RWPE2 (cell line): ENCODE measurements at places on chromosomes 1 and 21.

DNA sequence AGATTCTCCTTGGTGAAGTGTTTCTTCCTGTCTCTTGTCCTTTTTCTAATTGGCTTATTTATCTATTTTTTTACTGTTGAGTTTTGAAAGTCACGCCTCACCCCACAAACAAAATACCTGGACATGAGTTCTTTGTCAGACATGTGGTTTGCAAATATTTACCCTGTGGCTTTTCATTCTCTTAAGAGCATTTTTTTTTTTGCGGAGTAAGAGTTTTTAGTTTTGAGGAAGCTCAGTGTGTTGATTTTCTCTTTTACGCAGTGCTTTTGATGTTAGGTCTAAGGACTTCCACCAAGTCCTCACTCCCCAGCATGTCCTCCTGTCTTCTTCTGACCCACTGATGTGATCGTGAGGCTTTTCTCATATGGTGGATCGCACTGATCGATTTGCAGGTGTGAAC, 7.6 kb downstream of the DFFB start:
- DNase-seq: no peak
- no peak overlapping the region for H3K27ac ChIP-seq
- no peaks in the 10 kb centered on the region for H3K36me3 ChIP-seq
- no peaks in the 10 kb centered on the region for H3K27me3 ChIP-seq
- no peaks in the 10 kb centered on the region for H3K4me1 ChIP-seq

- no peaks in the 10 kb centered on the region for H3K36me3 ChIP-seq
- H3K27me3 ChIP-seq: no peaks in the 10 kb centered on the region
- no peak for DNase-seq
- peaks cover 11% of the 10 kb centered on the region for H3K4me1 ChIP-seq
- H3K27ac ChIP-seq: no peak overlapping the region
- H3K4me3 ChIP-seq: no peak overlapping the region
Measured at GRCh38 chr1:212594640-212595039, 13.9 kb upstream of the ATF3 start.

GRCh38 chr1:222627232-222627631, 9.3 kb downstream of the MIA3 start:
- no peak overlapping the region for H3K27ac ChIP-seq
- no peaks in the 10 kb centered on the region for H3K27me3 ChIP-seq
- DNase-seq: no peak

DNA sequence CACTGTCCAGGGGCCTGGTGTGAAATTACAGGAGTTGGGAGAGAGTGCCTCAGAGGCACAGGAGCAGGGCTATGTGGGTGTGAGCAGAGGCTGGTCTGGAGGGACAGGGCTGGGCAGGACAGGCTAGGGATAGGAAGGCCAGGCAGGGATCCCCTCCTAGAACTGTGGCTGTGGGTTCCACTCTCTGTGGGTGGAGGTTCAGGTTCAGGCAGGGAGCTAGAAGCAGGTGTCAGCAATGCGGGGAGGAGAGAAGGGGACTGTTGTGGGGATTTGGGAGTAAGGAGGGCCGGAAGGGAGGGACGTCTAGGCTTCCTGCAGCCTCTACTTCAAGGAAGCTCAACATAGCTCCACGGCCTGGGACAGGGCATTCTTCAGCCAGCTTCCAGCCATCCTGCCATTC, 8.3 kb upstream of the GPR61 start:
- no peak for DNase-seq
- H3K36me3 ChIP-seq: no peaks in the 10 kb centered on the region
- no peak overlapping the region for H3K27ac ChIP-seq
- H3K27me3 ChIP-seq: no peaks in the 10 kb centered on the region

DNA sequence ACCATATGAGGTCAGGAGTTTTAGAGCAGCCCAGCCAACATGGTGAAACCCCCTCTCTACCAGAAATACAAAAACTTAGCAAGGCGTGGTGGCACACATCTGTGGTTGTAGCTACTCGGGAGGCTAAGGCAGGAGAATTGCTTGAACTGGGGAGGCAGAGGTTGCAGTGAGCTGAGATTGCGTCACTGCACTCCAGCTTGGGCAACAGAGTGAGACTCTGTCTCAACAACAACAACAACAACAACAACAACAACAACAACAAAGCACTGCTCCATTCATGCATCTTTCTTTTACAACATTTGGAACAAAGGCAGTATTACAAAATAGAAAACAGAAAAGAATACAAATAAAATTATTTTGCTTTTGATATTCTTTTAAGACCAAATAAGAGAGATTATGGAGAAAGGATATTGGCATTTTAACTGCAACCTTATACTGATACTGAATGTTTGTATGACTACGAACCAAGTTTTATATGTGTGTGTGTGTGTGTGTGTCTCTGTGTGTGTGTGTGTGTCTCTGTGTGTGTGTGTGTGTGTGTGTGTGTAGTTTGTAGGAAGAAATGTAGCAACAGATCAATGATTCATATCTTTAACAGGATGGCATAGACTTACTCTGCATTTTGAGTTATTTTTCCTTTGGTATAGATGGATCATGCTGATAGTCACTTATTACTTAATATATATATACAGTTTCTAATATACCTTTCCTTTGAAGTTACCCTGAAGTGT, 24.6 kb downstream of the ATF6 start:
- H3K36me3 ChIP-seq: peaks cover 67% of the 10 kb centered on the region
- H3K4me1 ChIP-seq: peaks cover 16% of the 10 kb centered on the region
- no peak overlapping the region for H3K27ac ChIP-seq
- no peak overlapping the region for H3K4me3 ChIP-seq
- no peaks in the 10 kb centered on the region for H3K27me3 ChIP-seq

GRCh38 chr1:86776108-86776507, 71.7 kb downstream of the SH3GLB1 start:
- H3K4me1 ChIP-seq: peaks cover 48% of the 10 kb centered on the region
- no peaks in the 10 kb centered on the region for H3K36me3 ChIP-seq
- DNase-seq: no peak
- no peak overlapping the region for H3K4me3 ChIP-seq

- DNase-seq: no peak
- no peak overlapping the region for H3K4me3 ChIP-seq
- H3K27me3 ChIP-seq: no peaks in the 10 kb centered on the region
- no peaks in the 10 kb centered on the region for H3K4me1 ChIP-seq
Measured at GRCh38 chr1:219385787-219386427, 212.2 kb downstream of the LYPLAL1 start.

GRCh38 chr1:40076895-40077312, 20.1 kb downstream of the PPT1 start:
- peaks cover 13% of the 10 kb centered on the region for H3K4me1 ChIP-seq
- peaks cover 85% of the 10 kb centered on the region for H3K36me3 ChIP-seq
- no peak overlapping the region for H3K4me3 ChIP-seq
- no peak for DNase-seq
- no peaks in the 10 kb centered on the region for H3K27me3 ChIP-seq

- no peak for DNase-seq
- H3K27me3 ChIP-seq: no peaks in the 10 kb centered on the region
- H3K4me3 ChIP-seq: no peak overlapping the region
- H3K27ac ChIP-seq: no peak overlapping the region
- H3K36me3 ChIP-seq: no peaks in the 10 kb centered on the region
- H3K4me1 ChIP-seq: peaks cover 10% of the 10 kb centered on the region
Measured at GRCh38 chr1:162551969-162552683, 9.4 kb upstream of the UAP1 start.

GRCh38 chr1:168758503-168758902, 29.5 kb upstream of the DPT start:
- peaks cover 5% of the 10 kb centered on the region for H3K4me1 ChIP-seq
- H3K4me3 ChIP-seq: no peak overlapping the region
- no peak overlapping the region for H3K27ac ChIP-seq
- no peaks in the 10 kb centered on the region for H3K27me3 ChIP-seq

GRCh38 chr1:159752135-159752580, 28.6 kb upstream of the DUSP23 start:
- no peaks in the 10 kb centered on the region for H3K27me3 ChIP-seq
- H3K4me3 ChIP-seq: no peak overlapping the region
- peaks cover 5% of the 10 kb centered on the region for H3K4me1 ChIP-seq
- H3K27ac ChIP-seq: peak overlapping the region; percentile 41
- H3K36me3 ChIP-seq: no peaks in the 10 kb centered on the region
- DNase-seq: peak; percentile 77

- H3K36me3 ChIP-seq: no peaks in the 10 kb centered on the region
- no peaks in the 10 kb centered on the region for H3K4me1 ChIP-seq
- H3K27me3 ChIP-seq: no peaks in the 10 kb centered on the region
- no peak overlapping the region for H3K4me3 ChIP-seq
- no peak overlapping the region for H3K27ac ChIP-seq
Measured at GRCh38 chr1:109767637-109768334, 4.1 kb upstream of the EPS8L3 start.

- no peak overlapping the region for H3K4me3 ChIP-seq
- H3K27me3 ChIP-seq: peaks cover 16% of the 10 kb centered on the region
- no peaks in the 10 kb centered on the region for H3K36me3 ChIP-seq
Measured at GRCh38 chr21:45631540-45631939, 12.0 kb upstream of the PCBP3 start.

DNA sequence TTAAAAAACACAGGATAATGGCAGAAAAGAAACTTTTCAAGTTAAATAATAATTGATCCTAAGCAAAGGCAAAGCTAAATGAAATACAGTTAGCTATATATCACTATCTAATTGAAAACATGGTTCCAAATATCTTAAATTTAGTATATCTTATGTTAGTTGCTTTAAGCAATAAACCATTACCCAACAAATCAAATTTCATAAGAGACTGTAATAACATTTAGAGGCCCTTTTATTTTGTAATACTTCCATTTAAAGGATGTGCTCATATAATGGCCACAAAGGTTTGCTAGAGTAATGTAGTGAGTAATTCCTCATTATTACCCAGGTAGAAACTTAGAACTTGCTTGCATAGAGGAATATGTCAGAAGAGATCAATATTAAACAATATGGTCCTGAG, 32.3 kb downstream of the RPL5 start:
- no peak overlapping the region for H3K27ac ChIP-seq
- no peaks in the 10 kb centered on the region for H3K27me3 ChIP-seq
- no peaks in the 10 kb centered on the region for H3K4me1 ChIP-seq
- no peak overlapping the region for H3K4me3 ChIP-seq

DNA sequence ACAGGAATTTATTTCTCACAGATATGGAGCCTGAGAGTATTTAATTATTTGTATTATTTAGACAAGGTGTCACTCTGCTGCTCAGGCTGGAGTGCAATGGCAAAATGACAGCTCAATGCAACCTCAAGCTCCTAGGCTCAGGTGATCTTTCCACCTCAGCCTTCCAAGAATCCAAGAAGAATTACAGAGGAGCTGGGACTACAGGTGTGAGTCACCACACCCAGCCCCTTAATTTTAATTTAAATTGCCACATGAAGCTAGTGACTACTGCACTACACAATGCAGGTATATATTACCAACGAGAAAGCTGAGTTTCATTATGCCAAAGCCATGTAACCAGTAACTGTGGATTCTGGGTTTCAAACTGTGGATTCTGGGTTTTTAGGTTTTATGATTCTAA, 2.1 kb downstream of the KHDC4 start:
- H3K27me3 ChIP-seq: no peaks in the 10 kb centered on the region
- peak overlapping the region; percentile 72 for H3K27ac ChIP-seq
- no peak for DNase-seq
- peaks cover 70% of the 10 kb centered on the region for H3K36me3 ChIP-seq
- H3K4me1 ChIP-seq: peaks cover 41% of the 10 kb centered on the region

DNA sequence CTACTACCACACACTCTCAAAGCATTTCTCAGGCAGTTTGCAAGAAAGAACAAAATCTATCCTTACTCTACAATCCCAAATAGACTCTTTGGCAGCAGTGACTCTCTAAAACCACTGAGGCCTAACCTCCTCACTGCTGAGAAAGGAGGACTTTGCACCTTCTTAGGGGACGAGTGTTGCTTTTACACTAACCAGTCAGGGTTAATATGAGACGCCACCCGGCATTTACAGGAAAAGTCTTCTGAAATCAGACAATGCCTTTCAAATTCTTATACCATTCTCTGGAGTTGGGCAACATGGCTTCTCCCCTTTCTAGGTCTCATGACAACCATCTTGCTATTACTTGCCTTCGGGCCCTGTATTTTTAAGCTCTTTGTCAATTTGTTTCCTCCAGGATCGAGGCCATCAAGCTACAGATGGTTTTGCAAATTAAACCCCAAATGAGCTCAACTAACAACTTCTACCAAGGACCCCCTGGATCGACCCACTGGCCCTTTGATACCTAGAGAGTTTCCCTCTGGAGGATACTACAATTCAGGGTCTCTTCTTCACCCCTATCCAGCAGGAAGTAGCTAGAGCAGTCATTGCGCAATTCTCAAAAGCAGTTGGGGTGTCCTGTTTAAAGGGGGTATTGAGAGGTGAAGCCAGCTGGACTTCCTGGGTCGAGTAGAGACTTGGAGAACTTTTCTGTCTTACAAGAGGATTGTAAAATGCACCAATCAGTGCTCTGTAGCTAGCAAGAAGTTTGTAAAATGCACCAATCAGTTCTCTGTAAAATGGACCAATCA, 2.0 kb upstream of the FMO4 start:
- no peak overlapping the region for H3K4me3 ChIP-seq
- no peaks in the 10 kb centered on the region for H3K36me3 ChIP-seq
- H3K27me3 ChIP-seq: no peaks in the 10 kb centered on the region
- peaks cover 3% of the 10 kb centered on the region for H3K4me1 ChIP-seq
- no peak overlapping the region for H3K27ac ChIP-seq

GRCh38 chr21:29748391-29749167, 191.2 kb downstream of the GRIK1 start:
- H3K4me1 ChIP-seq: no peaks in the 10 kb centered on the region
- no peaks in the 10 kb centered on the region for H3K36me3 ChIP-seq
- no peak overlapping the region for H3K27ac ChIP-seq
- H3K27me3 ChIP-seq: peaks cover 5% of the 10 kb centered on the region
- no peak for DNase-seq

GRCh38 chr1:85449356-85449755, 15.6 kb downstream of the DDAH1 start:
- H3K27ac ChIP-seq: peak overlapping the region; percentile 47
- peaks cover 7% of the 10 kb centered on the region for H3K4me1 ChIP-seq
- H3K36me3 ChIP-seq: no peaks in the 10 kb centered on the region
- no peak overlapping the region for H3K4me3 ChIP-seq

DNA sequence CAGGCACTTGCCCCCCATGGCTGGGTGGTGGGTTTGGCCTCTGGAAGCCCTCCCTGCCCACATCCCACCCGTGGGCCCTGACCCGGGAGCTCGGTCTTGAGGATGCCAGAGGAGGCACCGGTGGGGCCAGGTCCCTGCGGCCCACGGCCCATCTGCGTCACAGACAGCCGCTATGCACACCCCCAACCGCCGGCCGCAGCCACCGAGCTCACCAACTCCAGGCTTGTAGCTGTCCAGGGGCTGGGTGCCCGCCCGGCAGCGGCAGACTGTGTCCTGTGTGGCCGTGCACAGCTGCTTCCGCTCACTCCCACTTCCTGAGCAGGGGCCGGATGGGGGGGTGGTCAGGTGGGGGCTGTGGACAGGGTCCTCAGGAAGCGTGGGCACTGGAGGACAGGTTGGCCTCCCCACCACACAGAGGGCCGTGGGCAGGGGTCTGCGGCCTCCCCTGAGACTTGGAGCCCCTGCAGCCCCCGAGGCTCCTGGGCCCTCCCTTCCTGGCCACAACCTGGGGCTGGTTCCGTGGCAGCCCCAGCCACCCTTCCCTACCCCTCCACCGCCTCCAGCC, 1.1 kb downstream of the TNFRSF4 start:
- peaks cover 10% of the 10 kb centered on the region for H3K36me3 ChIP-seq
- no peak for DNase-seq
- no peaks in the 10 kb centered on the region for H3K27me3 ChIP-seq
- peaks cover 4% of the 10 kb centered on the region for H3K4me1 ChIP-seq
- no peak overlapping the region for H3K4me3 ChIP-seq

GRCh38 chr21:20698585-20698984, 299.6 kb upstream of the NCAM2 start:
- peaks cover 13% of the 10 kb centered on the region for H3K27me3 ChIP-seq
- H3K27ac ChIP-seq: no peak overlapping the region
- H3K4me3 ChIP-seq: no peak overlapping the region
- no peaks in the 10 kb centered on the region for H3K36me3 ChIP-seq

GRCh38 chr1:226690460-226690982, 48.6 kb downstream of the ITPKB start:
- no peak for DNase-seq
- H3K36me3 ChIP-seq: no peaks in the 10 kb centered on the region
- H3K27ac ChIP-seq: no peak overlapping the region
- H3K4me1 ChIP-seq: peaks cover 4% of the 10 kb centered on the region
- H3K4me3 ChIP-seq: no peak overlapping the region
- no peaks in the 10 kb centered on the region for H3K27me3 ChIP-seq
